Head of caudate nucleus (tissue), 42 donors: ENCODE measurements at places on chromosomes 7 and 10.

GRCh38 chr7:37318541-37318940 is 130.1 kb downstream of the ELMO1 start:
- DNase-seq, result no peak

- DNase-seq, result no peak
Observed at GRCh38 chr7:102055181-102055976, 231.3 kb upstream of the SH2B2 start.

DNA sequence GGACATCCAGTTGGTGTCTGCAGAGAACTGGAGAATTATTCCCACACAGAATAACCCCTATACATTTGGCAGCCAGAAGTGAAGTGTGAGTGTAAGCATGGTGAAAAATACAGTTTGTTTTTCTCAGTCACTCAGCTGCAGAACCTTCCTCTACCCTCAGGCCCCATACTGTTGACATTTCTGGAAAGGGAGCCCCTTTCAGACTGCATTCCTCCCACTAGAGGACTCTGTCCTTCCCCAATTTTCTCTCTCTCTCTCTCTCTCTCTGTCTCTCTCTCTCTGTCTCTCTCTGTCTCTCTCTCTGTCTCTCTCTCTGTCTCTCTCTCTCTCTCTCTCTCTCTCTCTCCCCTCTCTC is 86.8 kb upstream of the STEAP1B start:
- DNase-seq, result no peak

GRCh38 chr7:86949779-86950260 is 109.6 kb downstream of the ELAPOR2 start:
- DNase-seq, result no peak

DNA sequence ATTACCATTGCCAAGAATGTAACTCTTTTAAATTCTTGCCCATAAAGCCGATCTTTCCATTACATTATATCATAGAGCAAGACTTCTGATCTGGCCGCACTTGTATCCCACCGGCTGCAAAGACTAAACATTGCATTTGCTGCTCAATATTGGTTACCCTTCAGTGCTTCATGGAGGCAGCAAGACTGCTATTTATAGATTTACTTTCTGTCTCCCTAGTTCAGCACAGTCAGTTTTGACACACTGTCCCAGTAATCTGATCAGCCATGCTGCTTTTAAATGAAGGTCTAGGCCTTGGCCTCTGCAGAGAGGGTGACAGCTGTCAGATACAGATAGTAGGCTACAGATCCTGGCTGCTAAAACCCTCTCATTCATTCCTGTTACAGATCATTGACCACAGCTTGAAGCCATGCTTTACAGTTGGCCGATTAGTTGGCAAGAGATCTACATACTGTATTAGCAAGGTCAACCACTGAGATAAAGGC is 562.6 kb upstream of the GALNT17 start:
- no peak for DNase-seq

GRCh38 chr10:43046288-43046991 is 30.4 kb upstream of the RET start:
- peak; percentile 2 for DNase-seq

DNA sequence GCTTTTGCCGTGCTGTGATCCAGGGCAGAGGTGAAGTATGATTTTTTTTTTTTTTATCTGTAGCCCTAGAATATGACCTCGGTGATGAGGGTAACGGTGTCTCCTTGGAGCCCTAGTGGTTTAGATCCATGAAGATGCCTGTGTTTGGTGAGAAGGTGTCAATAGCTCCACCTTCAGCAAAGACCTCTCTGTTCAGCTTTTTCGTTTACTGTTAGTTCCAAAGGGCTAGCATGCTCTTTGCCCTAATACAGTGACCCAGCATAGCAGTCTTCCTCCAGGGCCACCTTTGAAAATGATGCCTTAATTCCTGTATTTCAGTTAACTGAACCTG is 746 bp upstream of the MRPS16 start:
- DNase-seq, result no peak

- DNase-seq, result no peak
Observed at GRCh38 chr10:24791084-24791726, 67.5 kb upstream of the ARHGAP21 start.

DNA sequence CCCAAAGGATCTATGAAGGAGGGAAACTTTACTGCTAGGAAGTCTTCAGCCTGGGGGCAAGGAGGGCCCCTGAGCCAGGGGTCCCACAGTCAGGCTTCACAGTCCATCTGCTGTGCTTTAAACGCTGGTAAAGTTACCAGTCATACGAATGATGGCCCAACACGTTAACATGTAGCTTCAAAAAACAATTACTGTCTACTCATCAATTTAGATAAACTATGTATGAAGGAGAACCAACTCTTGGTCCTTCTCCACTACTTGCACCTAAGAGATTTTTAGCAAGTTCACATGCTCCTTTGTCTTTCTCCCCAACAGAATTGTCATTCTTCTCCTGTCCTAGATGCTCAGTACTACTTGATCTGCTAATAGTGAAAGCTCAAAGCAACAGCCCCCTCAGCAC is 16.6 kb downstream of the JCAD start:
- DNase-seq, result no peak
